IPS-NIHi11 (cell line): ENCODE measurements at places on chromosomes 4 and X.

GRCh38 chrX:143781103-143781502 lies 60.6 kb upstream of the SPANXN2 start:
- DNase-seq, result no peak

DNA sequence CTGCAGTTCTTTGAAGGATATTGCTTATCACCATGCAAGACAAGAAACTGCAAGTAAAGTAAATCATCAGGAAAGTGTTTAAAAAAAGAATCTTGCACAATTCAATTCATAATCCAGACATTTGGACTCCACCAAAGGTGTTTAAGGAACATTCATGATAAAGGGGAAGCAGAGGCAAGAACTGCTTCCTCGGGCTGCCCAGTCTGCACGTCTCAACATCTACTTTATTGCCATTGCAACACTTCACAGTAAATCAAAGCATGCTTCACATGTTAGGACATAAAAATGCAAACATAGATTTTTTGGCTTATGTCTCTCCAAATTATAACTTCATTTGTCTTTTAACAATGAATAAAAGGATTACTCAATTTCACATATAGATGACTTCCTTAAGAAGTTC lies 42.5 kb downstream of the MID1 start:
- DNase-seq, result no peak

DNA sequence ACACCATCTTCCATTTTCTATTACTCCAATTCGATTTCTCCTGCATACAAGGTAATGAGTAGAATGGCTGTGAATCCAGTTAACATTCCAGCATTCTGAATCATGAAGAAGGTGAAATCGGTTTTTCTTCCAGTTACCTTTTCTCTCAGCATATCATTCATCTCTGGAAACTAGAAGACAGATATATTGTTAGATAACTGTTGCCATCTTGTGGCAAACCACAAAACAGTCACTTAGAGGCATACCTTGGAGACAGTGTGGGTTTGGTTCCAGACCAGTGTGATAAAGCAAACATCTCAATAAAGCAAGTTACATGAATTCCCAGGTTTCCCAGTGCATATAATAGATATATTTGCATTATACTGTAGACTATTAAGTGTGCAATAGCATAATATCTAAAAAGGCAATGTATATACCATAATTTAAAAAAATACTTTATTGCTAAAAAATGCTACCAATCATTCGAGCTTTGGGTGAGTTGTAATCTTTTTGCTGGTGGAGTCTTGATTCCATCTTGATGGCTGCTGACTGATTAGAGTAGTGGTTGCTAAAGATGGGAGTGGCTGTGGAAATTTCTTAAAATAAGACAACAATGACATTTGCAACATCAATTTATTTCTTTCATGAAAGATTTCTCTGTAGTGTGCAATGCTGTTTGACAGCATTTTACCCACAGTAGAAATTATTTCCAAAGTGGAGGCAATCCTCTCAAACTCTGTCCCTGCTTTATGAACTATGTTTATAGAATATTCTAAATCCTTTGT lies 82.1 kb downstream of the SLC39A8 start:
- DNase-seq, result peak; percentile 52

DNA sequence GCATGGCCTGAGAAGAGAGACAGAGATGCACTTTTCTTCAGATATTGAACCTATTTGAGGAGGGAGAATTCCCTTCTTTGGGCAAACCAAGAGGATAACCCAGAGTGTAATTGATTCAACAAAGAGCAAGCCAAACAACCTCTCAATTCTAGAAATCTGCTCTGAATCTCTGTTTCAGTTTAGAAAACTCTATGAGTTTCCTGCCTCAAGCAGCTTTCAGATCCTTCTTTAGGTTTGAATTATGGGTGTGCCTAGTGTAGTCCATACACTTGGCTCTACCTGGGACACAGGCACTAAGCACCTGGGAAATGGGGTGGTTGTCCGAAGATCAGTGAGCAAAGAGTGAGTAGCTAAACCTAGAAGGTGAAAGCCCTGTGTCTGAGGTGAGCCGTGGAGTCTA lies 52.0 kb upstream of the MTMR8 start:
- DNase-seq, result no peak

DNA sequence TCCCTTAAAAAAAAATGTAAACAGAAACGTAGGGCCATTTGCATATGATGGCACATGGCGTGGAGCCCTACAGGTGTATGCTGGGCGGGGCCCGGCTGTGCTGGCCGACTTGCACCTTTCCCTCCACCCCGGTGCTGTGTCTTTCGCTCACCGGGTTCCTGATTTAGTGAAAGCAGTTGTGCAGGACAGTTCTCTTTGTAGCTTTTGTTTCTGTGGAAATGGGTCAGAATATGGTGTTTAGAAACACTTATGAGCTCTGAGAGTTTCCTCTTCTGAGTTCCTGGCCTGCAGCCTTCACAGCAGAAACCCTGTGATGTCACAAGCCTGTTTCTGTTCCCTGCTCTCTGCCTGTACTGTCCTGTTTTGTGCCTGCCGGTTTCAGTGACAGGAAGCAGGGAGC lies 22.5 kb upstream of the MSANTD1 start:
- no peak for DNase-seq

GRCh38 chr4:124866301-124866700 lies 153.8 kb upstream of the ANKRD50 start:
- no peak for DNase-seq

- DNase-seq, result no peak
These were observed 12.4 kb downstream of the TENM3 start for GRCh38 chr4:182255441-182256190.

GRCh38 chr4:128393101-128393704 lies 105.6 kb upstream of the PGRMC2 start:
- DNase-seq, result no peak

GRCh38 chr4:157992038-157992705 lies 180.7 kb downstream of the GASK1B start:
- peak; percentile 38 for DNase-seq

DNA sequence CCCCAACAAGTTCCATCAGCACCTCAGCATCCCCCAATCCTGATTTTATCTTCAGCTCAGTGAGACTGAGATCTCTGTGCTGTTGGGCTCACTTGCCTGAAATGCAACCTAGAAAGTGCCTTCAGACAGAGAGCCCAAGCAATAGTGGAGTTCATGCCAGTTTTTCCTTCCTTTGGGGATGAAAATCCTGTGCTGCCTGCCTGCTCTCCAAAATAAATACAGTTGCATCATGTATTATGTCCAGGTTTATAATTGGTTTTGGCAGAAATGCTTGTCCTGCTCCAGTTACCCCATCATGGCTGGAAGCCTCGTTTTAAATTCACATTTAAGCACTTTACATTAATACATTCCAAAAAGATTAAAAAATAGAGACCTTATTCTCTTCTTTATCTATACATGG lies 1865.5 kb upstream of the TENM3 start:
- DNase-seq, result no peak

DNA sequence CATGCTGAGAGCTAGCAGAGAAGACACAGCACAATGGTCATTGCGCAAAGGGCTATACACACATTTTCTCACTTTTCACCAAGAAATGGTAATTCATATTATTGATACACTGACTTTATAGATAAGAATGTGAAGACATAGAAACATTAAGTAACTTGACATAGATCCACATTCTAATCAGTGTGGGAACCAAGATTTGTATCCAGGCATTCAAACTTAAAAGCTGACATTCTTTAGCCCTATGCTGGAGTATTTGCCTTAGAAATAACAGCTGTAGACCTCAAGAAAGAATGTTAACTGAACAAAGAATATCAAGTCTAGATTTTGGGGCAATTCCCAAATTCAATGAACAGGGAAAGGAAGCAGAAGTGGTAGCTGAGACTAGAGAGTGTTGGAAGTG lies 384.8 kb downstream of the IL15 start:
- no peak for DNase-seq

DNA sequence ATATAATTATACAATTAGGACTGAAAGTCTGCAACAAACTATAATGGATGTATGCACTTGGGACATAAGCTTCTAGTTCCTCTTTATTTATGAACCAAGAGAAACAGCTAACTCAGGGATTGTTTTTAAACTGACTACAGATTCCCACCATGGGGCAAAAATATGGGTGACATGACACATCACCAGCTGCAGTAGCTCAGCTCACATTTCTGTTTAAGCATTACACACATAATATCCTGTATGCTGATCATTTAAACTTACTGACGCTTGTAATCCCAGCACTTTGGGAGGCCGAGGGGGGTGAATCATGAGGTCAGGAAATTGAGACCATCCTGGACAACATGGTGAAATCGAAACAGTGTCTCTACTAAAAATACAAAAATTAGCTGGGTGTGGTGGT lies 11.5 kb downstream of the FGB start:
- no peak for DNase-seq

GRCh38 chrX:140071037-140071436 lies 105.7 kb upstream of the CXorf66 start:
- DNase-seq, result no peak

DNA sequence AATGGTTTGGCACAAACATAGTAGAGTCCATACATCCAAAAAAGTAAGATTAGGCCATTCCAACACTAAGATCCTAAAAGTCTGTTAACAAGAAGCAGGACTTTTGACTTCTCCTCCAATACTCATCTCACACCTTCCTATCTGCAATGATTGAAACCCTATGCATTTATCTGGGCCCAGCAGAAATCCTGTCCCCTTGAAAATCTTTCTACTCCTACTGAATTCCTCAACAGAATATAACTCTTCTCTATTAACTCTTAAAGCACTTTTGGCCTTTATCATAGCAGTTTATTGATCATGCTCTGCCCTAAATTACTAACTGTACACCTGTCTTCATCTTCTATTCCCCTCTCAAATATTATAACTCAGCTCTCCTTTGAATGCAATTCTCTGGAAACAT lies 4.6 kb downstream of the G3BP2 start:
- DNase-seq, result no peak

DNA sequence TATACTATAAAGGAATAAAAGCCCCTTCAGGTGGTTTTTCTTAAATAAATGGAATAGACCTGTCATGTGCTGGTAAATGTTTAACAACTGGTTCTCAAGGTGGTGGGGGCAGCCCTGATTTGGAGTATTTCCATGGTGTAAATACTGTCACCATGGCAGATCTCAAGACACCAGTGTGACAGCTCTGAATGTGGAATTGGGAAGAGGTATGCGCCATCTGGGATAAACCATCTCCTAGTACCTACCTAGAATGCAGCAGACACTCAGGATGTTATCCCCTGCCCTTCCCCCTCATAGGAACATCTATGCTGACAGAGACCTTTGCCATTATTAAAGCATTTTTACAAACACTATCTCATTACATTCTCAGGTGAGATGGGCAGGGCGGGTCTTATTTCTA lies 26.4 kb upstream of the TMSB4X start:
- no peak for DNase-seq

GRCh38 chr4:117893207-117893606 lies 141.1 kb upstream of the NDST3 start:
- no peak for DNase-seq
